ENCODE measurements at places on chromosomes 2 and 18.

- DNase-seq = no peak
These were observed 498.9 kb upstream of the NETO1 start for GRCh38 chr18:73366713-73367112.

GRCh38 chr2:239292959-239293774, 107.7 kb downstream of the HDAC4 start:
- no peak for DNase-seq

DNA sequence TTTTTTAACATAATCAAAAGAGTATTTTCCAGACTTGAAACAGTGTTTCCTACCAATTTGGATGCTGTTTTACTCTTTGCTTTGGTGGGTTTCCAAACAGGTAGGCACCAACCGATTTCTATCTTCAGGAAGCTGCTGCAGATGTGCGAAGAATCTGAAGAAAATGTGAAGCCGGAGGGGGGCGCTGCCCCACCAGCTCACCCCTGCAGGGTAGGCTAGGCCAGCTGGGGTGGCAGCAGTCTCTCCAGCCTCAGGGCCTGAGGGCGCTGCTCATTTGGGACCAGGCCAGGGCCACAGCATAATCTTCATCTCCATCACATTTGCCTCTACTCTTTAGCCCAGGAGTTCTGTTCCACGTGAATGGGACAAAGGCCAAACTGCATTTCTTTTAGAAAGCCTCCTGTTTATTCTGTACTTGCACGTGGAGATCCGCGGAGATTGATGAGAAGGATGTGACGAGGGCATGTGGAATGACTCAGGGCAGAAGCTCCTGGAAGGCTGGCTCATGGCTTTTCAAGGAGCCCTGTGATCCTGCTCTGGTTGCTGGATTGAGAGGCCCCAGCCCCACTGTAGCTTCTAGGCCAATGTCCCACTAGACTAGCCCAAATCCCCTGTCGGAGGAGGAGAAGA, 84.2 kb upstream of the FAM136A start:
- DNase-seq = no peak

DNA sequence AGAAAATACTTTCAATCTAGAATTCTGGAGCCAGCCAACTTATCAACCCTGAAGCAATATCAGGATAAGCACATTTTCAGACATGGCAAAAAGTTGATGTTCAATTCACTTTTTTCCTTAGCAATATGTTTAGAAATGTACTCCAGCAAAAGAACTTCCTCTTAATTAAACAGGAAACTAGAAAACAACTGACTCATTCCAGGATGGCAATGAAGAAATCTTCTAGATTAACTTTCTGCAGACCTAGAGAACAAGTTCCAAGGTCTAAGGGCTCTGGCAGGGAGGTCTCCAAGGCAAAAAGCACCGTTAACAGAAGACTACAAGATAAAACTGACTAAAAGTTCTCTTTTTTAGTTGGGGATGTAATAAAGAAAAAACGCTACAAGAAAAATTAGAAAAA, 69.2 kb upstream of the VWC2L start:
- DNase-seq = no peak

GRCh38 chr2:35741556-35741955, 614.0 kb upstream of the CRIM1 start:
- no peak for DNase-seq

DNA sequence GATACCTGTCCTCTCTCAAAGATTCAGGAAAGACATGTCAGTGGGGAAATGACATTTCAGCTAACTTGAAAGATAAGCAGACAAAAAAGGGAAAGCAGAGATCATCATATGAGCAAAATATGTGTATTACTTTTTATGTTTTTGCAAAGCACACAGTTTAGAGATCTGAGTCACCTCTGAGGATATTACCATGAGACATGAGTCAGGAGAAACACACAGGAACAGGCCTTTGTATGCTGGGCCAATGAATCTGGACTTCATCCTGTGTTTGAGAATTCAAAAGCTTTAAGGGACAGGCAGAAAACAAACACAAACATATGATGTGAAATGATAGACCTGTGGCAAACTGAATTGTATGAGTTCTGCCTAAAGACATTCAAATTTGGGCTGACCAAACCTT, 306.0 kb upstream of the EPC2 start:
- DNase-seq = no peak

DNA sequence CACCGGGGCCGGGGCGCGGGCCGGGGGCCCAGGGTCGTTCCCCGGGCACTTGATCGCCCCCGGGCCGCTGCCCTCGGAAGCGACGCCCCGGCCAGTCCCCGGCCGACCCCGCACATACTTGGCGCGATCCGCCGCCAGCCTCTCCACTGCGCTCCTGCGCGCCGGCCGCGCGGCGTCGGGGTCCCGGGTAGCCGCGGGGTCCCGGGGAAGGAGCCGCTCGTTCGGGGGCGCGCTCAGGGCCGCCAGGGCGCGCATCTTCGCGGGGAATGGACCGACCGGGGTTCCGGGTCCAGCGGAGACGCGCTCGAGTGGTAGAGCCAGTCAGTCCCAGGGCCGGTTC, 204 bp downstream of the FAM110C start:
- DNase-seq = no peak

DNA sequence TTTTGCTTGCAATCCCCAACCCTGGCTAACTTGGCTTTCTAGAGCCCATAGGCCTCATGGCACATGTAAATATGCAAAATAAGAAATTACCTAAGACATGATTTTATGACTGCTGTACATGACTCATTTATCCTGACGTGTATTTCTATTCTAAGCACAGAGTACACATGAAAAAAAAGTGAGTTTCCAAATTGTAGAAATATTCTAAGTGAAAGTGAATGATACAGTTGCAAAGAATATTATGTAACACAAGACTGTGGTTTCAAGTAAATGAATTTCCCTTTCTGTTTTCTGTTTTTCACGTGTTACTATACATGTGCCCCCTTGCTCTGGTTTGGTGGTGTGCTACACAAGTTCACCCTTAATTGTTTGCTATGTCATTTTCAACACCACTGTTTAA, 162.4 kb downstream of the LRP1B start:
- DNase-seq = no peak

DNA sequence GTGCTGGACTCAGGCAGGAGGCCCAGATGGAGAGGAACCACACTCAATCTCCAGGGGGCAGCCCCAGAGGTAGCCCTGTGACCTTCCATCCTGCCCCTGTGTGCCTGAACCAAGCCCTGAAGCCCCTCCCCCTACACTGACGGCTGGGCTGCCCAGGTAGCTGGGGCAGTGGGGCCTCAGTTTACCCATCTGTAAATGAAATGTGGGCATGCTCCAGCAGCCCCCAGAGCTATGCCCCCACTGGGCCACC, 15.8 kb downstream of the CROCC2 start:
- no peak for DNase-seq

- DNase-seq = no peak
These were observed 65.2 kb upstream of the SALL3 start for GRCh38 chr18:78914249-78914935.

GRCh38 chr2:203857656-203858055, 9.9 kb upstream of the CTLA4 start:
- no peak for DNase-seq

DNA sequence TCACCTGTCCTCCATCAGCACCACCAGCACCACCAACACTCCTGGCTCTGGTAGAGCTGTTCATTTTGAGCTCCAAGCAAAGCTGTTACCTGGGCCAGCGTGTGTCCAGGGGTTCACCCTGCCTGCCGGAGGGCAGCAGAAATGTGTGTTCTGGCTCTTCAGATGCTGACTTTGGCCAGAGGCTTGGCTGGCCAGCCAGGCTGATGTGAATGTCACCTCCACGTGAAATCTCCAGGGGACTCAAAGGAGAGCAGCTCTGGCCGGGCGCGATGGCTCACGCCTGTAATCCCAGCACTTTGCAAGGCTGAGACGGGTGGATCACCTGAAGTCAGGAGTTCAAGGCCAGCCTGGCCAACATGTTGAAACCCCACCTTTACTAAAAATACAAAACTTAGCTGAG, 33.5 kb downstream of the CIB4 start:
- no peak for DNase-seq

GRCh38 chr2:133039531-133039930, 369.5 kb upstream of the LYPD1 start:
- no peak for DNase-seq

DNA sequence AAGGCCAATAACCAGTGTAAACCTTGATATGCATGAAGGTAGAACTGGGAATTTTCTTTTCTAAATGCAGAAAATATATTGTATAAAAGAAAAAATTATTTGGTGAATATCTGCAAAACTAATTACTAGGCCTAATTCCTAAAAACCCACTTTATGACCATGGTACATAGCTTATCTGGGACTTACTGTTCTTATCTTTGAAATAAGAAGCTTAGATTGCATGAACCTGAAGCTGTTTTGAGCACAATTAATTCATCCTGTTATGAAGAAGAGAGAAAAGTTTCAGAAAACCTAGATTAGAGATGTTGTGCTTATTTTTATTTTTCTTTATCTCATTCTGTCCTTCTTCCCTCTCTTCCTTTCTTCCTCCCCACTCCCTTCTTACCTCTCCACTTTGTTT, 235.0 kb downstream of the GULP1 start:
- DNase-seq = no peak

- DNase-seq = no peak
These were observed 937.1 kb downstream of the TSN start for GRCh38 chr2:122692400-122693083.

- DNase-seq = no peak
These were observed 105.6 kb downstream of the SETBP1 start for GRCh38 chr18:44786257-44786656.

DNA sequence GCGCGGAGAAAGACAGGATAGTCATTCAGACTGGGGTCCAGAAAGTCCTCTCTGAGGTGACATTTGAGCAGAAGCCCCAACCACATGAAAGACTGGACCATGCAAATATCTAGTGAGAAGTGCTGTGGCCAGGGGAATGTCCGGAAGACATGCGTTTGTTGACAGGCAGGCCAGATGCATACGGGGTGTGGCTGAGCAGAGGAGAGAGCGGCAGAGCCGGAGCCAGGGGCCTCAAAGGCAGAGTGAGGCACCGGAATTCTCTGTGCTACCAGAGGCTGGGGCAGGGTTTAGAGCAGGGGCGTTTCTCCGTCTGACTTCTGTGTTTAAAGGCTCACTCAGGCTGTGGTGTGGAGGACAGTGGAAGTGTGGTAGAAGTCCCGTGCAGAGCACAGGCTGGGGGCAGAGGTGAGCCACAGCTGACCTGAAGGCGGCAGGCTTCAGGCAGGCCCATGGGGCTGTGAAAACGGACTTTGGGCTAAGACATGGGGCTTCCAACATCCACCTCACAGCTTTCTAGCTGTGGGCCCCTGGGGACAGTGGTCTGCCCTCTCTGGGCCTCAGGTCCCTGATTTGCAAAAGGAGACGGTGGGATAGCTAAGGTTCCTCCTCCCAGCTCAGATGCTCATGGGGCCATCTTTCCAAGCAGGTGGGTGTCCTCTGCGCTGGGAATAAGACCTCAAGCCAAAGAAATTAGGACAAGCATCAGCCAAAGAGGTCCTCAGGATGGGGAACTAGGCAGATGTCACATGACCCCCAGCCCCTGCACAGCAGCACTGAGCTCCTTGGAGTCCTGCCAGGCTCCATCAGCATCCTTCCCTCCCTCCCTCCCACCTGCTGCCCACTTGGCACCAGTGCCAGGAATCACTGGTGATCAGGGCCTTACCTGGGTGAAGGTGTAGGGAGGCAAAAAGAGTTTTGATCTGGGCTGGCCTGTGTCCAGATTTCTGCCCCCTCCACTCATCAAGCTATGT, 11.2 kb downstream of the RUFY4 start:
- no peak for DNase-seq

- no peak for DNase-seq
These were observed 10.8 kb upstream of the ERMN start for GRCh38 chr2:157336137-157337010.

GRCh38 chr2:65456064-65456463, 23.7 kb upstream of the SPRED2 start:
- no peak for DNase-seq

DNA sequence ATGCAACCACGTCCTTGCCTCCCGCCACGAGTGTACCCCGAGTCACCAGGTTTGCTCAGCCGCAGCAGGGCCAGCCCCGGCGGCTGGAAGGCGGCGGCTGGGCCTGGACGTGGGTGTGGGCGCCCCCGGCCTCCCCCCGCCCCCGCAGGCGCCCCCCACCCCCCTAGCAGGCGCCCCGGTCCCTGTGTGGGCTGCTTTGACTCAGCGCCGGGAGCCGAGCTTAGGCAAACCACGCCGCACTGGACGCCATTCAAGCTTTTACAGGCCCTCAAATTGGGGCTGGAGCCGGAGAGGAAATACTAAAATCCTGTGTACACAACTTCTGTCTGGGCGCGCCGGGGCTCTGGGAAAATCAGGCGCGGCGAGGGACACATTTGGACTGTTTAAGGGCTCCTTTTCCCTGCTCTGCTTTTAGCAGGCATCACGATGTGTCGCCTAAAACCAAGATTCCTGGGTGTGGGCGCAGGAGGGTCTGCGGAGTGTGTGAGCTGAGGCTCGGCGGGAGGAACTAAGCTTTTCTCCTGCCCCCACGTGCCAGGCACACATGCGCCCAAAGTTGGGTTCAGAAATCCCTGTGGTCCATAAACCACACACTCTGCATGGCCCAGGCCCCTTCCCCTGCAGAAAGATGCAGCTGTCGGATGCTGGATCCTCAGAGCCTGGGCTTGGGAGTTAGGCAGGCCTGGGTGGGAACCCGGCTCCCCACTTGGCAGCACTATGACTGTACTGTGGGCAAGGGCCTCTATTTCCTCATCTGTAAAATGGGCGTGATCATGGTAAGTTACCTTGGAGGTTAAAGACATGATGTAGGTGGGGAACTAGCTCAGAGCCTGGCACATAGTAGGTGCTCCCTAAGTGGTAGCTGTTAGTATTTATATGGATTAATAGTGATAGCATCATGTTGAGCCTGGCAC, 57.6 kb downstream of the ATOH8 start:
- no peak for DNase-seq

DNA sequence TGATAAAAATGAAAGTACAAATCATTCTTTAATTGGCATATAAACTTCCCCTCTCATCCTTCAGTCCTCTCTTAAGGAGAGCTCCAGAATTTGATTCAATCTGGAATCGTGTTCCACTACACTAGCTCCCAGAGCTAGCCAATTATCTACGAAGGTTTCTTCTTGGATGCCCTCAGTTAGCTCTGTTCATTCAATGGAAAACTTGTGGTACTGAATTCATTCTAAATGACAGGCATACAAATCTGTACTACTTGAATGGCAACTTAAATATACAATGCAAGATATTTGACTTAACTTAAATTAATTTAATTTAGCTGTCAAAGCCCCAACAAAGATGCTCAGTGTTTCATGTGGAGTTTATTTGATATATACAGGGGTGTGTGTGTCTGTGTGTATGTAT, 1474.2 kb upstream of the CELF4 start:
- DNase-seq = no peak

GRCh38 chr2:18373664-18374063, 186.8 kb downstream of the RDH14 start:
- no peak for DNase-seq

DNA sequence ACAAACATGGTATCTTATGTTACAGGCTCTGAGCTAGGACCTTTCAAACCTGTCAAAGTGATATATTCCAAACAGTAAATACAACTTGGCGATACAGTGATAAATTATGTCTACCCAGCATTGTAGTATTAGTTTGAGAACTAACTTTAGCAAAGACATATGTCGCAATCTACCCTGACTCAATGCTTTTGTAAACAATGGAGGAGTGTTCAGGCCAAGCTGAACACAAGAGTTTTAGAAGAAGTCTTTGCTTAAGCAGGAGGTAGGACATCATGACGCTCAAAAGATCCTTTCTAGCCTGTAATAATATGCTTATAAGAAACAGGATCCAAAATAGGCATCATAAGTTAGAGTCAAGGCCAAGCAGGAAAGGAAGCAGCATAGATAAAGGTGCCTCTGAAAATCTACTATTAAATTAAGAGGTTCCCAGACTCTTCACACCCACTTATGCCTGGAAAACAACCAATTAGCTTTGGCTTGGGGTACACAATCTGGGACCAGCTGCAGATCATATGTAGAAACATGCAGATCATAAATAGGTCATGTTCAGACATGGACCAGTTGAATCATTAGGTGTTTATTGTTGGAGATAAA, 132.5 kb downstream of the CSRNP3 start:
- no peak for DNase-seq
